ENCODE measurements at places on chromosomes 12 and 14.

GRCh38 chr12:120678572-120678971 lies 8.4 kb upstream of the MLEC start:
- DNase-seq: no peak

DNA sequence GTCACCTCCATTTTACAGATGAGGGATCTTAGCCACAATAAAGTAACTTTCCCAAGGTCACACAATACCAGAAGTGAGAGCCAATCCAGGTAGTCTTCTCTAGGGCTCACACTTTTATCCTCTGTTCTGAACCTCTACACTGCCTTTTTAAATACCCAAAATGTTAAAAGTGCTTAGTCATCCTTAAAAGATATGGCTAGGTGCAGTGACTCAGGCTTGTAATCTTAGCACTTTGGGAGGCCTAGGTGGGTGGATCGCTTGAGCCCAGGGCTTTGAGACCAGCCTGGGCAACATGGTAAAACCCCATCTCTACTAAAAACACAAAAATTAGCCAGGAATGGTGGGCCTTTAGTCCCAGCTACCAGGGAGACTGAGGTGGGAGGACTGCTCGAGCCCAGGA lies 104.1 kb upstream of the PPP4R3A start:
- DNase-seq: no peak

DNA sequence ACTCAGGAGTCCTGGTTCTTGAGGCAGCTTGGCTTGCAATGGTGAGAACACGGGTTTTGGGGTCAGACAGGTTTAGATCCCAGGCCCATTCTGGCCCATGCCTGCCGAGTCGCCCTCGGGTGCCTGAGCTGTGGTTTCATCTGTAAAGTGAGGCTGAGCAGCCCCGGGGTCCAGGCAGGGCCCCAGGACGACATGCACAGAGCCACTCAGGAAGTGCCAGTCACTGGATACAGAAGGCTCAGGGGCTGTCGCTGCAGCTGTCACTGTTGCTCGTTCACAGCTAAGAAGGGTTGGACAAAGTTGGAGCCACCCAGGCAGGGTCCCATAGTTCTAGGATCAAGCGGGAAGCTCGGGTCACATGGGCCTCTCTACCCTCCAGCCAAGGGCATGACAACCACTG lies 403.1 kb downstream of the BCL11B start:
- DNase-seq: no peak

DNA sequence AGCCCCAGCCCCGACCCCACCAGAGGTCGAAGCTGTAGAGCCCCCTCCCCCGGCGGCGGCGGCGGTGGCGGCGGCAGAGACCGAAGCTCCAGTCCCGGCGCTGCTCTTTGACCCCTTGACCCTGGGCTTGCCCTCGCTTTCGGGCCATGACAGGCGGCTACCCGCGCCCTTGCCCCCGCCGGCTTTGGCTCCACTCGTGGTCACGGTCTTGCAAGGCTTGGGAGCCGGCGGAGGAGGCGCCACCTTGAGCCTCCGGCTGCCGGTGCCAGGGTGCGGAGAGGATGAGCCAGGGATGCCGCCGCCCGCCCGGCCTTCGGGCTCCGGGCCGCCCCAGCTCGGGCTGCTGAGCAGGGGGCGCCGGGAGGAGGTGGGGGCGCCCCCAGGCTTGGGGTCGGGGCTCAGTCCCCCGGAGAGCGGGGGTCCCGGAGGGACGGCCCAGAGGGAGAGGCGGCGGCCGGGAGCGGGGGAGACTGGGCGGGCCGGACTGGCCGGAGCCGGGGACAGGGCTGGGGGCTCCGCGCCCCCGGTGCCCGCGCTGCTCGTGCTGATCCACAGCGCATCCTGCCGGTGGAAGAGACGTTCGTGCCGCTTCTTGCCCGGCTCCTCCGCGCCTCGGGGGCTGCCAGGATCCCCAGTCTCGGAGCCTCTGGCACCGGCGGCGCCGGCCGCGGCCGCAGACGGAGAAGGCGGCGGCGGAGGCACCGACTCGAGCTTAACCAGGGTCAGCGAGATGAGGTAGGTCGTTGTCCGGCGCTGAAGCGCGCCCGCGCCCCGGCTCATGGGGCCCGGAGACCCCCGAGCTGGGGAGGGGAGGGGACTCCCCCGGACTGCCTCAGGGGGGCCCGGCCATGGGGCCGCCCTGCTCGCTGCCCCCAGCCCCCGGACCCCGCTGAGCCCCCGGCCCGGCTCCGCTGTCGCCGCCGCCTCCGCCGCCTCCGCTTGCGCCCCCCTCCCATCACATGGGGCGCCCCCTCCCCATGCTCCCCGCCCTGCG lies 778 bp downstream of the AGAP2 start:
- DNase-seq: no peak

- no peak for DNase-seq
Measured at GRCh38 chr12:124538194-124539082, 29.0 kb downstream of the NCOR2 start.

- DNase-seq: no peak
Measured at GRCh38 chr12:102484428-102484958, 4.1 kb upstream of the IGF1 start.

DNA sequence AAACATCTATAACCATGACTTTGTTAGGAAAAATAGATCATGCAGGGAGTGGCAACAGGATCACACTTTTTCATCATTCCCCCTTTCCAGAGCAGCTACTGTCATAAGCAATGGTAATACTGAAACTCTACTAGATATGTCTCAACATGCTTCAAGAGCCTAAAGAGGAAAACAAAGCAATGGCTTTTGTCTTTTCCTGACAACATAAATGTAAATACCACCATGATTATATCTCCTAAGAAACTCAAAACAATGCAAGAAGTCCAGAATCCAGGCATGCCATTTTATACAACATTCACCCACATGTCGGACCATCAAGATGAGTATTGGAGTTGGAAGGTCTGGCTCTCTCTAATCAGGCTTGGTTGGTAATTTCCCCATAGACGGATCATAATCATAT lies 78.7 kb downstream of the KIF21A start:
- DNase-seq: no peak

DNA sequence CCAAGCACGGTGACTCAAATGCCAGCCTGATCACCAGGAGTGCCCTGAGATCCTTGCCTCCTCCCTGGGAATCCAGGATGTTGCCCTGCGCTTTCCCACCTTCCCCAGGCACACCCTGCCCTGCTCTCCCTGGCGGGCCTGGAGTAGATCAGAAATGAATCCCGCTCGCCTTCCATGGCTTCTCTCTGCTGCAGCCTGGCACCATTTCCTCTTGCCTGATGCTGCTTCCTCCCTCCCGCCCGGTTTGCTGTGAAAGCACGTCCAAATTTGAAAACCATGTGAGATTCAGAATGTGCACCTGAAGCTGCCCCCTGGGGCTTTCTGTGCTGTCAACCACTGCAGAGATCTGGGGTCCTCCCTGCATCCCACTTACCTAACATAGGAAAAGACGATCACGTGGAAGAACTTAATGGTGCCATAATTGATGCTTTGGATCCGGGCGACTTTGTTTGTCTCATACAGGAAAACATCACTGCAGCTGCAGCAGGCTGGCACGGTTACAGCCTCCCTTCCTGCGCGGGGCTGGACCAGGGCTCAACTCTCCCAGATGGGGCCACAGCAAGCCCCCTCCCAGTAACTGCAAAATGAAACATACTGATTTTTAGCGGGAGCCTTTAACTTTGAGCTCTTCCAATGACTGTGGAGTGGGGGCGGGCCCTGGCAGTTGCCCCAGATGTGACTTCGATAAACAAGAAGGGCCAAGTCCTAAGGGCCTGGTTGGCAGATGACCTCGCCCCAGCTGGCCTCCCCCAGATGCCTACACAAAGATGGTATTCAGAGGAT lies 24.9 kb upstream of the C12orf76 start:
- no peak for DNase-seq

All from fibroblast of skin of left quadriceps (primary cell).